PC-3 (cell line): ENCODE measurements at places on chromosomes 2 and 18.
A peak's percentile ranks its signal among the peaks of the same experiment; 100 is the strongest.

DNA sequence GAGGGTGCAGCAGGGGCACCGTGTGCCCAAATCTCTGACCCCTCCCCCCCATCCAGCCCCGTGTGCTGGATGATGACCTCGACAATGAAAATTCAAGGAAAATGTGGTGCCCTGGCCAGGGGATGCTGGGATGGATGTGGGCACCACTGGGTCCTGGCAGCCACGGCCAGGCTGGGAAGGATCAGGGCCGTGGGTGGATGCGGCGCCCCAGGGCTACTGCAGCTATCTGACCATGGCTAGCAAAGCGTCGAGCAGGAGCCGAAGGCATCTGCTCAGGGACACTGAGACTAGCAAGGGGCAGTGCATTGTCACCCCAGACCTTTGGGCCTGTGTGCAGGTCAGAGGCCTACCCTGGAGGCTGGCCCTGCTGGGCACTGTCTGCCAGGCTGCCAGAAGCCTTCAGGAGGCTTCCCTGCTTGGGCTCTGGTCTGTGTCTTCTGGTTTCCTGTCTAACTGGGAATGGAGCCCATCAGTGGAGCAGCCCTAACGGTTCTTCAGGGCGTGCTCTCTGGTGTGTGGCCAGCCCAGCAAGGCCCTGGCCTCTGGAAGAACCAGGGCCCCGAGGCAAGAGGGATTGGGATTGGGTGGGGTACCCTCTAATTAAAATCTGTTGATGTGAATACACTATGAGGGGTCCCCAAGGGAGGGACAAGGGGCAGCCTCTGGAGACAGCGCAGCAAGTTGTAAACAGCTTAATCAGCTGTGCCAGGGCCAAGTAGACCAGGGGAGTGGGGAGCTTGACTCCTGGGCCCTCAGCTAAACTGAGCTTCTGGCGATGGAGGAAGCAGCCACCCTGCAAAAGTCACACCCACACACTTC is 98.0 kb downstream of the STPG4 start:
- H3K4me1 ChIP-seq: no peaks in the 10 kb centered on the region
- H3K27me3 ChIP-seq: no peaks in the 10 kb centered on the region
- H3K36me3 ChIP-seq: no peaks in the 10 kb centered on the region; the same call in 1 of the 2 replicates
- no peak for DNase-seq
- no peak overlapping the region for H3K4me3 ChIP-seq

DNA sequence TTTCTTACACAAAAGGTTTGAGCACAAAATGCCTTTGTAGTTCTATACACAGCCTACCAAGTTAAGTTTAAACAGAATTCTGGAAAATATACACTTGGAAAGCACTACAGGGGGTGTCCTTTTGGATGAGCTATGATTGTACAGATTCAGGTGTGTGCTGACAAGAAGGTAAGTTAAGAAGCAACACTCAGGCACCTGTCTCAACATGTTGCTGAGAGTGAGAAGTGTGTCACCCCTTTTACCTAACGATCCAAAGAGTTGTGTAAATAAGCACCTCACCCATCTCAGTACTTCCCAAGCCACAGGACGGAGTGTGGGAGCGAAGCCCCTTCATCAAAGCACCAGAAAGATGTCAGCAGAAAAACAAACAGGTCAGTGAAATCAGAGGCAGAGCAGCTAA is 109.5 kb upstream of the DAPL1 start:
- H3K27me3 ChIP-seq: no peaks in the 10 kb centered on the region
- H3K27ac ChIP-seq: no peak overlapping the region
- no peaks in the 10 kb centered on the region for H3K4me1 ChIP-seq
- DNase-seq: no peak

DNA sequence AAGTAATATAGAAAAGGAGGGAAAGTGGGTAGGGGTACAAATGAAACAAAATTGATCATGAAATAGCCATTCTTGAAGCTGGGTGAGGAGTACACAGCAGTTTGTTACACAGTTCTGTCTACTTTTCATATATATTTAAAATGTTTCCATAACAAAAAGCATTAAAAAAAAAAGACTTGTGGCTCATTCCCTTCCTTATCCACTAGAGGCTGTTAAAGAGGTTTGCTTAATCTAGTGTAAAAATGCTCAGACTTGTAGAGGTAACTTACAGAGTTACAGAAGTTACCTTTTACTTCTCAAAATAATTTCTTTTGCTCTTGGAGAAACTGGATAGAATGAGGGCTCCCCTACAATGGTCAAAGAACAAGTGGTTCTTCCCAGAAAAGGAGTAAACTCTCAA is 8.1 kb upstream of the WIPF1 start:
- DNase-seq: peak; percentile 33
- peak overlapping the region; percentile 56 for H3K27ac ChIP-seq
- H3K4me3 ChIP-seq: no peak overlapping the region
- peaks cover 14% of the 10 kb centered on the region for H3K4me1 ChIP-seq

DNA sequence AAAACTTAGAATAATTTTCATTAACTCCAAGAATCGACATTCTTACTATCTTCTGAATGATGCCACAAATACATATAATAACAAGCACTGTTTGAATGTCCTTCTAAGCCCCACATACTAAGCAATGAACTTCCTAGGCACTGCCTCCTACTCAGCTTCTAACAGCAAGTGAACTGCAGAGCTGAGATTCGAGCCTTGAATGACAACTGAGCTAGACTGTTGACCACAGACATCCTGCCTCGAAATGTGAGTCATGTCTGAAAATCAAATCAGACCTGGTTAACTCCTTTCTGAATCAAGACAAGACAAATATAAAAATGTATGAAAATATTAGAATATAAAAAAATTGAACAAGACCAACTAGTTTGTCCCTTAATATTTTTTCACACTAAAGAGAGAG is 108.1 kb downstream of the MYT1L start:
- H3K4me1 ChIP-seq: no peaks in the 10 kb centered on the region
- DNase-seq: peak; percentile 24
- no peak overlapping the region for H3K4me3 ChIP-seq
- H3K27ac ChIP-seq: no peak overlapping the region

GRCh38 chr18:5962362-5962761 is 67.0 kb upstream of the TMEM200C start:
- no peak for DNase-seq
- no peak overlapping the region for H3K4me3 ChIP-seq
- no peaks in the 10 kb centered on the region for H3K27me3 ChIP-seq
- no peaks in the 10 kb centered on the region for H3K36me3 ChIP-seq
- H3K4me1 ChIP-seq: peaks cover 5% of the 10 kb centered on the region; the same call in 1 of the 2 replicates
- no peak overlapping the region for H3K27ac ChIP-seq

DNA sequence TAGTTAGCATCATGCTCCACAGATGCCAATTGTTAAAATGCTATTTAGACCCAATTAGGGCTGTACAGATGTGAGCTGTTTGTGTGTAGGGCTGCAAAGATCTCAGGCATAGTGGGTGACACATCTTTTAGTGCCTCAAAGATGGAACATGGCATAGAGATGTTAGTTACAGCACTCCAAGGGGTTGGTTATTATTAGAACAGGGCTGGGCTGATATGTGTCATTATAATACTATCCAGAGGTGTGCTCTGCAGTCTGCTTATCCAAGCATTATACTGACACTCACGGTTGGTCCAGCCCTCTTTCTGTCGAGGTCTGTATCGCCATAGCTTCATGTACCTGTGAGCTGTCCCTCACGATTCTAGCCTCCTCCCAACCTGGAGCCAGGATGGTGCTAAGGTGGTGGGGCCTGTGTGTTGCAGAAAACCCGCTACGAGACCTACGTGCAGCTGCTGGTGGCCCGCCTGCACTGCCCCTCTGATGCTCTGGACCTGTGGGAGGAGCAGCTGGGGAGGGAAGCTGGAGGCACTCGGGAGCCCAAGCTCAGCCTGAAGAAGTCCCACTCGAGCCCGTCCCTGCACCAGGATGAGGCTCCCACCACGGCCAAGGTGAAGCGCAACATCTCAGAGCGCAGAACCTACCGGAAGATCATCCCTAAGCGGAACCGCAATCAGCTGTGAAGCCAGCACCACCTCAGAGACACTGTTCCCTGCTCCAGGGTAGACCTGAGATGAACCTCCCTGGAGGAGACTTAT is 27.1 kb downstream of the PSD4 start:
- H3K4me1 ChIP-seq: peaks cover 18% of the 10 kb centered on the region
- no peak overlapping the region for H3K4me3 ChIP-seq
- no peak overlapping the region for H3K27ac ChIP-seq
